ENCODE measurements at places on chromosomes 1 and 21.
A peak's percentile ranks its signal among the peaks of the same experiment; 100 is the strongest.

DNA sequence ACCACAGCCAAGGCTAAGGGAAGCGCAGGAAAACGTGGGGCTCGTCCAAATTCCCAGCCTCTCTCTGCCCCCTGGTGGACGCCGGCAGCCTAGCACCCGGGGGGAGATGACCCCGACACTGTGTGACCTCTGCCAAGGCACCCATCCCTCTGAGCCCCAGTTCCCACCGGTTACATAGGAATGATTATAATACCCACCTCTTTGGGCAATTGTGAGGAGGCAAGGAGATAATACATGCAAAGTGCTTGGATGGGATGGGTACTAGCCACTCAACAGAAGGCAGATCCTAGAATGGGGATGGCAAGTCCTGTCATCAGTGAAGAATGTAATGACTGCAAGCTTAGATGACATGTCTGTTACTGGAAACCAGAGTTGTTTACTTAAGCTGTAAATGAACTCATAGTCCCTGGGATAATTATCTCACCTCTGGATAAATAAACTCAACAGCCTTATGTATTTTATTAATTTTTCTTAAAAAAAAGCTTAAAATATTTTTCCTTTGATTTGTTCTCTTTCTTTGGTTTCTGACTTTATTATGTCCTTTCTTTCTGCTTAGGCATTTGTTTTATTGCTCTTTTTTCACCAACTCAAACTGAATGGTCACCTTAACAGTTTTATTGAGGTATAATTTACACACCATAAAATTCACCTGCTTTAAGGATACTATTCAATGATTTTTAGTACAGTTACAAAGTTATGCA is 11.3 kb upstream of the BMP8B start:
- peak; percentile 61 for DNase-seq

DNA sequence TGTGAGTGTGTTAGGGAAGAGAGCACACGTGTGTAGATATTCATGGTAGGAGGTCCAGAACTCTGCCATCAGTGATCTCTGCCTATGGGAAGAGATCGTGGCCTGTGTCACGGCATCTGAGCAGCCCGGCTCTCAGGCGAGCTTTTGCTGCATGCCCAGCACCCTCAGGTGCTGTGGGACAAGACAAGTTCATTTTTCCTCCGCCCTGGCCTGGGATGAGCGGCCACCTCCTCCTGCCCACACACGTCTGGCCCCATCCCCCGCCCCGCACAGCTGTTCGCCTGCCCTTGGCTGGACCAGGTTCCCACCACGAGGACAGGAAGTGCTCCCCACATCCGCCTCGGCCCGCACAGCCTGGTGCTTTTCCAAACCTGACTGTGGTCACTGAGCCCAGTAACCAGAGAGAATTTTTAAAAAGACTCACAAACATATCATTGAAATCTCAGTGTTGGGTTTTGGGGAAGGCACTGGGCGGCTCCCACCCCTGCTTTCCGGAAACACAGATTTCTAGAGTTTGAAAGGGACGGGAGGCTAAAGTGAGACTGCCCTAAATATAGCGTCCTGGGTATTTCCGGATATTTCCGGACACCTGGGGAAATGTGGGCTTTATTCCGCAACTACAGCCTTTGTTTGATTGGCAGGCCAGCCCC is 18.0 kb downstream of the BMP8A start:
- DNase-seq = no peak

DNA sequence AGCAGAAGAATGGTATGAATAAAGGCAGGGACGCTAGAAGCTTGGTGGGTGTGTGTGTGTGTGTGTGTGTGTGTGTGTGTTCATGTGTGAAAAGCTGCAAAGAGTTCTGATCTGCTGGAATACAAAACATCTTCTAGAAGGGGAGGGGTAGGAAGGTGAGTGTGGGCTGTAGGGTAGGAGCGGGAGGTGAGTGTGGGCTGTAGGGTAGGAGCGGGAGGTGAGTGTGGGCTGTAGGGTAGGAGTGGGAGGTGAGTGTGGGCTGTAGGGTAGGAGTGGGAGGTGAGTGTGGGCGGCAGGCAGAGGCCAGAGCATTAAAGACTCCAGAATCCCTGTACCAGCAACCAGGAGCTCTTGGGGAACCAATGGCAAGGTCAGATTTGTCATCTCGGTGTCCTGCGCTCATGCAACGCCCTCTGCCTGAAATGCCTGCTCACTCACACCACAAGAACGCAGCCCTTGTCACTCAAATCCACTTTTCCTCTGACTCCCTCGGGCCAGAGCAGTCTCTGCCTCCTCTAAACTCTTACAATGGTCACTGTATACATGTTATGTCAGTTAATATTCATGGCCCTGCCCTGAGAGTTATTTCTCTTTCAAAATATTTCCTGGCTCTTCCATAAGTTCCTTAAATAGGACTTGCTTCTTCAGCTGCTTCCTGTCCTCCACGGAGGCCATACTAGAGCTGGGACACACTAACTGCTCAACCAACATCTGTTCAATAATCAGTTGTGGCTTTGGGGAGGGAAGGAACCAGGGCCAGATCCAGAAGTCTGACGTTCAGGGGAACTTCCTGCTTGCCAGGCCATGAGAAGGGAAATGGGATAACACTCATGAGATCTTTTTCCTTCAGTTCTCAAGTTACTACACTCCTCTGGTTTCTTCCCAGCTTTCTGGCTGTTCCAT is 53.6 kb upstream of the ZNF644 start:
- no peak for DNase-seq

DNA sequence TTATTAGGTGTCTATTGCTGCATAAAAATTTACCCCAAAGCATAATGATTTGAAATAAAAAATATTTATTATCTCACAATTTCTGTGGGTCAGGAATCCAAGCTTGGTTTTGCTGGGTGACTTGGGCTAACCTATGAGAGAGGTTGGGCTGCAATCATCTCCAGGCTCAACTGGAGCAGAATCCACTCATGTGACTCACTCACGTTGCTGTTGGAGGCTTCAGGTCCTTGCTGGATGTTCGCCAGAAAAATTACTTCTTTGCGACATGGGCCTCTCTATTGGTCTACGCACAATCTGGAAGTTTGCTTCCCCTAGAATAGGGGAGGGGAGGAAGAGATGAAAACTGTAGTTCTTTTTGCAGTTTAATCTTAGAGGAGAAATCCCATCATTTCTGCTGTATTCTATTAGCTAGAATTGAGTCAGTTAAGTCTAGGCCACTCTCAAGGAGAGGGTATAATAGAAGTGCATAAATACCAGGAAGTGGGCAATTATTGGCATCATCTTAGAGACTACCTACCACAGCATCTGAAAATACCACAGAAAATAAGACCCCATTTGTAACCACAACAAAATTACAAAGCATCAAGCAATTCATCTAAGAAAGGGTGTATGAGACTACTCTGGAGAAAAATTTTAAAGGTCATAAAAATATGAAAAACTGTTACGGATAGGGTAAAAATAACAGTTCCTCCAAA is 5.7 kb upstream of the FASLG start:
- DNase-seq = no peak

DNA sequence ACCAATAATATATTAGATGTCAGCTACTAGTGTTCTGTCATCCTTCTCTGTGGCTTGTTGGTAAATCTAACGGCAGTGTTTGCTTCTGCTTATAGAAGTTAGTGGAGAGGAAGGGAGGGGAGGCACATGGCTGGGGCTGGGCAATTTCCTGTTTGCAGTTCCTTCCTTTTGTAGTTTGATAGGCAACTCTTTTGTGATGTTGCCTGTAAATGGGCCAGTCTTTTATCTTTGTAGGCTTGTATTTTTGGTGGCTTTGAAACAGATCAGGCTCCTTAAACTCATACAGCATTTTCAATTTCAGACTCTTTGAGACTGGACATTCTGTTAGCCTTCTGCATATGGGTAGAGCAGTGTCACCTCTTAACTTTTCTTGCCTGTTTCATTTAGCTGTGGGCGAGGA is 48.1 kb downstream of the CDC14A start:
- DNase-seq = peak; percentile 13

DNA sequence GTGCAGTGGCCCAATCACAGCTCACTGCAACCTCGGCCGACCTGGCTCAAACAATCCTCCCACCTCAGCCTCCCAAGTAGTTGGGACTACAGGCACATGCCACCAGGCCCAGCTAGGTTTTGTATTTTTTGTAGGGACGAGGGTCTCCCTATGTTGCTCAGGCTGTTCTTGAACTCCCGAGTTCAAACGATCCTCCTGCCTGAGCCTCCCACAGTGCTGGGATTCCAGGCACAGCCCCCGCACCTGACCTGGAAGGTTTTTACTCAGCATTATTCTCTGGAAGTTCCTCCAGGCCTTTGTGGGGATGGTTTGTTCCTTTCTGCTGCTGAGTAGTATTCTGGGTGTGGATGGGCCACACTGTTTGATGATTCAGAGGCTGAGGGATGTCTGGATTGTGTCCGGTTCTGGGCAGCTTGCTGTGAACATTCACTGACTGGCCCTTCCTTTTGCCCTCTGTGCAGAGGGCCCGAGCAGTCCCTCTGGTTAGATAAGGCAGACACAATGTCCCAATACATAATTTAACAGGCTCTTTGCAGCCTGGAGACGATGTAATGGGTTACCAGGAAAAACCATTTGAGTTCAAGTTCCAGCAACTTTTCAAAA is 6.0 kb upstream of the TRAPPC10 start:
- no peak for DNase-seq

Measured in NCI-H2081 (cell line).